ENCODE measurements at places on chromosomes 7 and 10.

DNA sequence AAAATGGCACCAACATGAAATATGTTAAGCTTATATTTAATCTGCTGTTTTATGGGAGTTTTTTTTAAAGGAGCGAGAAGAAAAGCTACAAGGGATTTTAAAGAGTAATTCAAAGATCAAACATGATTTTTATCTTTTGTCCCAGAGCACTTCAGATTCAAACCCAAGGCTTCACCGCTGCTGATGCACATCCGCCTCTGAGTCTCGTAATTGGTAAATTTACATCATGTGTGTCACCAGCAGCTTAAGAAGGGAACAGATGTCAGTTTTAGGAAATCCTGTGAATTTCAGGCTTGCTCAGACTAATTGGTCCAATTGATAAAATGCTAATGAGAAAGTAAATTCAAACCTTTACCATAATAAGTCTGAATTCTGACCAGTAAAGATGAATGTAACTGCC is 406.3 kb downstream of the GFRA1 start:
- no peak for DNase-seq

GRCh38 chr7:1226186-1226901 is 6.3 kb upstream of the UNCX start:
- no peak for DNase-seq

- no peak for DNase-seq
Observed at GRCh38 chr7:100153708-100154535, 4.6 kb downstream of the TRAPPC14 start.

DNA sequence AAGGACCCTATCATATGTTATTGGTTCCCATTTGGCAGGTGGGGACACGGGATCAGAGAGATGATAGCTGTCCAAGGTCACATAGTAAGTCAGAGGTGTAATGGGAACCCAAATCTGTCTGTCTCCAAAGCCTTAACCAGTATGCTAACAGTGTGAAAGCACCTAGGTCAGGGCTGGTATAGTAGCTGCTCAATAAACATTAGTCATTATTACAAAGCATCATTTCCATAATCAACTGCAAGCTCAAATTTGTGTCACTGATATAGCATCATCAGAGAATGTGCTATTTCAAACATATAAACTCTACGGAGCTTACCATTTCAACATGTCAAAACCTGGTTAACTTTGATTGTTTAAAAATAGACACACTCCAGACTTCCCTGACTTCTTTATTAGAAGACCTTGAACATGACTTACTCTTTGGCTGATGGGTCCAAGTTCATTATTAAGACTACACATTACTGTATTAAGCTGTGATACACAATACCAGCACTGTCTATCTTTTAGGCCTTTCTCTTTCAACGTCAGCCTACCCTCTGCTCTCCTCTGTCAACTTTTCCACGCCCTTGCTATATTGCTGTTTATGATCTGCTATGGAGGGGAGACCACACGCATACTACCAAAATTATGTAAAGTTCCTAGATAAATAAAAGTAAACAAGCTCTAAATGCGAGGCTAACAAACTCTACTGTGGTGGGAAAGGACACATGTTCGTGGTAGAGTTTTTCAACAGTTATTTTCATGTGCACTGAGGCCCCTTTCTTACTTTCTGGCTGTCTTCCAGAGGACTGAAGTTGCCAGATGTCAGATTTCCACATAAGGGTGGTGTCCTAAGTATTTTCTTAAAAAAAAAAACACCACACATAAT is 33.6 kb downstream of the DNMBP start:
- no peak for DNase-seq

DNA sequence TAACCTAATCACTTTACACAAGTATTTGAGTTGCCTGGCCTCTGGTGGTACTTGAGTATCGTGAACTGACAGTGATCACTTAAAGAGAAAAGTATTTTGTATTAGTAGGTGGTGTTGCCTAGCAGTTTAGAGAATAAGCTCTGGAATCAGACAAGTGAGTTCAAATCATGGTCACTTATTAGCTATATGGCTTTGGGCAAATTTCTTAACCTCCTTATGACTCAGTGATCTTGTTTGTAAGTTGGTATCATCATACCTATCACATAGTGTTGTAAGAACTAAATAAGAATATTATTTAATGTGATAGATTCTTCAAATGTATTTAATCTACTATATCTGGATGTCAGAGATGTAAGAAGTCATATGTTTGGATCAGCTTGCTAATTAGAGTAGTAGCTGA is 163.8 kb downstream of the RNF133 start:
- no peak for DNase-seq

- DNase-seq = no peak
Observed at GRCh38 chr7:66505531-66506451, 122.9 kb upstream of the KCTD7 start.

DNA sequence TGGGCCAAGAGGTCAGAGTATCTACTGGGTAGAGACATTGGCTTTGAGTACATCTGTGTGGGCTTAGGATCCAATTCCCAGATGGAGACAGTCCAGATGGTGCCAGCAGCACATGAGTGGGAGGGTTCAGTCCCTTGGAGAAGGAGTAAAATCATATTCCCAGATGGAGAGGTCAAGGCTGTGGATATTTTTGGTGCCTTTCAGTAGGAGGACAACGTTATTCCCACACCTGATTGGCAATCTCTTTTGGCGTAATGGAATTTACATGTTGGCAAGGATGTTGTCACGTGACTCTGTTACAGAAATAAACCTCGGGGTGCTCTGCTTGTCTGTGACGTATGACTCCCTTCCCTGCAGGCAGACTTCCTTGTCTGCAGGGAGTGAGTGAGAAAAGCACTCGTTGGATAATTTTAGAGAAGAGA is 27.6 kb downstream of the NPS start:
- no peak for DNase-seq

DNA sequence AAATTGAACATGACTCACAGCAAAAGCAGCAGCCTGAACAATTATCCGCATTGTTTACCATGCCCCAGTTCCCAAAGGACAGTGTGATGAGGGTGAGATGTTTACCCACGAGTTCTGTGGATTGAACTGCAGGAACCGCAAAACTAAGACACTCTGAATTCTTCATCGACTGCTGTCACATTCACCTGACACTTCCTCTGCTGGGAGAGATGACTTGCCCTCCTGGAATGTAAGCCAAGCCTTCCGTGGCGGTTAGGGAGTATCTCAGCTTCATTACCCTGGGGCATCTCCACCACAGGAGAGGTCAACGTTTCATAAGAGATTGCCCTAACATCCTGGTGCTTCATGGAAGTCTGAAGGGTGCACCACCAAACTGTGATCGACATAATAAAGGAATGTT is 374.6 kb upstream of the ADARB2 start:
- no peak for DNase-seq

DNA sequence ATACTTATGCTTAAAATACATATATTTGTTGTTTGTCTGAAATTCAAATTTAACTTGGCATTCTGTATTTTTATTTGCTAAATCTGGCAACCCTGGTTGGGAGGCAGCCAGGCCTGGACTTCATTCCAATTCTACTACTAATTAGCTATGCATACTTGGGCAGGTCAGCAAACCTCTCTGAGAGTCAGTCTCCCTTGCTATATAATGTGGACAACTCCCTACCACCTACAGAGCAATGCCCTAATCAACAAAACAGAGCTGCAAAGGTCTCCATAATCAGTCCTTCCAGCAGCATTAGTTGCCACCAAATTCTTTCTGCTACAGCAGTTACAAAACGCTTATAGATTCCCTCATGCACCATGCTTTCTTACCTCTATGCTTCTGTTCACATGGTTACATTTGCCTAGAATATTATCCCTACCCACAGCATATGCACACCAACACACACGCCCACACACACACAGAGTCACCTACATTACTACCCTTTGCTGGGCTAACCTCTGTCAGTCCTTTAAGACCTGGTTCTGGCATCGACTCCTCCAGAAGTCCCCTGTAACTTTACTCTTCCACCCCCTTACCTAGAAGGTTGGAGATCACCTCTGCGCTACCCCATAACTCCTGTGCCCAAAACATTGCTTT is 188.7 kb downstream of the FGFR2 start:
- no peak for DNase-seq

GRCh38 chr10:91247360-91248111 is 27.1 kb downstream of the PCGF5 start:
- no peak for DNase-seq

DNA sequence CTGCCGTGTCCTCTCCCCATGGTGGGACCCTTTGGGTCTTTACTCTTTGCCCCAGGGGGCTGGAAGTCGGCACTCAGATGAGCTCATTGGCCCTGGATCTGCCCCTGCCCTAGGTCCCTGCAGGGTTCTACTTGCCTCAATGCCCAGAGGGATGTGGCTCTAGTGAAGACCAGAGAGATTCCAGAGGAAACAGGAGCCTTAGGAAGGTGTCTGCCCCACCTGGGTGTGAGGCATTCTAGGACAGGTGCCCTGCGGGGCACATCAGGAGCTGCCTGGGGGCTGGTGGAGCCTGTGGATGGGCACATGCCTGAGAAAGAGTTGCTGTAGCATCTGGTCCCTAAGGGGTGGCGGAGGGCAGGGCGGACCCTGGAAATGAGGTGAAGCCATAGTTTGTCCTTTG is 128.6 kb downstream of the ADCY1 start:
- DNase-seq = no peak
